Spinal cord (tissue), 10 donors: ENCODE measurements at places on chromosomes 6 and 20.

DNA sequence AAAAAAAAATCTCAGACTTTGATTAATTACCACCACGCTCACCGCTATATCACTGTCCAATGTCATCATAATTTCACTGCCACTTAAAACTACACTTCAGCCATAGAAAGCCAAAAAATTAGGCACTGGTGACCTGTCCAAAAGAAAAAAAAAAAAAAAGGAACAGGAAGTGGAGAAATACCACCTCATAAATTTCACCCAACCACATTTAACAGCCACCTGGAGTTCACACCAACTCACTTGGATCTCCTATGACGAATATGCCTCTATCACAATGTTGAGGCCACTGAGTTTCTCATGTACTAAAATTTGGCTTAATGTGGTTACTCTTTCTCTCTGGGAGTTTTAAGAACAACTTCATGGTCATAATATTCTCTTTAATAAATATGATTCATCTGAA, 237.5 kb upstream of the RSPO3 start:
- no peak for DNase-seq
- no peak overlapping the region for H3K4me3 ChIP-seq

GRCh38 chr6:5905431-5906339, 101.0 kb downstream of the NRN1 start:
- H3K4me3 ChIP-seq: no peak overlapping the region
- no peak for DNase-seq
- no peaks in the 10 kb centered on the region for H3K36me3 ChIP-seq
- H3K27me3 ChIP-seq: no peaks in the 10 kb centered on the region
- H3K4me1 ChIP-seq: no peaks in the 10 kb centered on the region

DNA sequence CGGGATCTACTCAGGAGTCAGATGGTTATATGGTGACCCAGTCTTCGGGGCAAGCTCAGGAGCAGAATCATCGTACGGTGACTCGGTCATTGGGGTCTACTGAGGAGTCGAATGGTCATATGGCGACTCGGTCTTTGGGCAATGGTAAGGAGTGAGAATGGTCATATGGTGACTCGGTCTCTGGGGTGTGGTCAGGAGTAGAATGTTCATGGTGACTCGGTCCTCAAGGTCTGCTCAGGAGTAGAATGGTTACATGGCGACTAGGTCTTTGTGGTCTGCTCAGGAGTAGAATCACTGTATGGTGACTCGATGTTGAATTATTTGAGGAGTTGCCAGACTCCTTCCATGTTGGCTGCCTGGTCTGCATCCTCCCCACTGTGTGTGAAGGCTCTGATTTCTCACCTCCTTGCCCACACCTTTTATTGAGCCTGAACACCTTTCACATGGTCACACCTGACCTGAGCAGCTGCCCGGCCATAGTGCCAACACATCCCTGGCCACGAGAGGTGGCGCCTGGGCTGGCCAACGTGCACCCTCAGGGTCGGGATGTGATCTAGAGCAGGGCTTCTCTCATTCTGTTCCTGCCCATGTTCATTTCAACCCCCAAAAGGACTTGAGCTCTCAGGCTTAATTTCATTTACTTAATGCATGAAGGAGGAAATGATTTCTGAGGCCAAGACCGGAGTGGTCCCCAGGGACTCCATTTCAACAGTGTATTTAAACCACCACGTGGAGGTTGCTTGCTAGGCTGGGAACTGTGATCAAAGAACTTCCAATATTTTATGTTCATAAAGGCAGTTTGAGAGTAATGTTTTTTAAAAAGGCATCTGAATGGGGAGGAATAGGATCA, 119.5 kb downstream of the PHACTR3 start:
- no peak for DNase-seq
- H3K27me3 ChIP-seq: no peaks in the 10 kb centered on the region
- no peaks in the 10 kb centered on the region for H3K36me3 ChIP-seq

GRCh38 chr20:58140787-58141425, 87.5 kb downstream of the ANKRD60 start:
- H3K4me1 ChIP-seq: peaks cover 7% of the 10 kb centered on the region
- H3K36me3 ChIP-seq: no peaks in the 10 kb centered on the region
- H3K4me3 ChIP-seq: no peak overlapping the region
- peaks cover 4% of the 10 kb centered on the region for H3K27me3 ChIP-seq
- no peak overlapping the region for H3K27ac ChIP-seq
- no peak for DNase-seq

DNA sequence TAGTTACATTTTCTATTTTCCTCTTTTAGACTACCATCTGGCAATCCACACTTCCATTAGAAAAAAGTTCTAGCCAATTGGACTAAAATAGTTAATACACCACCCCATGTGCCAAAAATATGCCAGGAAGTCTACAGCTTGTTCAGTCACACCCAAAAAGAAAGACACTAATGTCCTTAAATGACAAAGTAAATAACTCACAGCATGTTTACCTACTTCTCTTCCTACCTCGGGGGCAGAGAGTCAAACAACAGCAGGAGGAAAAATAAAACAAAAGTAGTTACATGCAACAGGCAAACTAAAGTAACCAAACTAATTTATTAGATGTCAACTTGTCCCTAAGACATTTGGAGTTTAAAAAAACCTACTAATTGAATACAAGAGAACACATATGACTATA, 57.0 kb downstream of the UBE3D start:
- no peaks in the 10 kb centered on the region for H3K4me1 ChIP-seq
- no peaks in the 10 kb centered on the region for H3K36me3 ChIP-seq
- H3K27ac ChIP-seq: no peak overlapping the region
- no peak overlapping the region for H3K4me3 ChIP-seq
